Gastroesophageal sphincter (tissue), 4 donors: ENCODE measurements at places on chromosomes 2 and 18.

DNA sequence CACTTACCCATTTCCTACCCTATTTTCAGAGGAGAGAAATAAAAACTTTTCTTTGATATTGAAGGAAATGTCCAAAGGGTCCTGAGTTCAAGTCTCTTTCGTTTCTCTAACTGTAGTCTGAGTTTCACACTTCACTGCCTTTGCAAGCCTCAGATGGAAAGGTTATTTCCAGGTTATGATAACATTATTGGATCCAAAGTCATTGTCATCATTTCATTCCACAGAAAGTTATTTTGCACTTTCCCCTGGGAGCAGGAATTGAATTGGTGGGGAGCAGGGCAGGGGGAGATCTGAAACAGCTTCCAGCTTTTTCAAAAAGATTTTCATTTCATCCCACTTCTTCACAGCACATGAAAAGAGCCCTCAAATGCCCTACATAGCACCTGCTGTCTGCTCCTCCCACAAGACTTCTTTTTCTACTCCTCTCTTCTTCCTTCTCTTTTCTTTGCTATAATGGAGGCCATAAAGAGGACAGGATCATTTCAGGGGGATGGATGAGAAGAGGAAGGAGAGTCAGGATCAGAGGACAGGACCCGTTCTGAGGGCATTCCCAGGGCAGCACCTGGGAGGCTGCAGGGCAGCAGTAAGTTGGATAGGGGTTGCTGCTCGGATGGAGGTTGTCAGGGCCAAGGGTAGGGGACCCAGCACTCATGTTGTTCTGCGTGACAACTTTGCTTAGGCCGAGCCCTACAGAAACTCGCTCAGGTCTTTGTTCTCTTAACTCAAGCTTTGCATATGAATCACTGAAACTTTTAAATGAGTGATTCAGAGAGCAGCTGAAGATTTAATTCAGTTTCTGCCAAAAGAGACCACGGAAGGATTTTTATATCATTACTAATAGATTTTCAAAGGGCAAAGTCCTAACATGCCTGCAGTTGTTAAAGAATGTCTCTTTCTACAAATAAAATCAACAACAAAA lies 11.4 kb upstream of the GALNT5 start:
- no peak for ATAC-seq

GRCh38 chr2:201420442-201421113 lies 30.7 kb downstream of the TRAK2 start:
- peak; percentile 74 for ATAC-seq

DNA sequence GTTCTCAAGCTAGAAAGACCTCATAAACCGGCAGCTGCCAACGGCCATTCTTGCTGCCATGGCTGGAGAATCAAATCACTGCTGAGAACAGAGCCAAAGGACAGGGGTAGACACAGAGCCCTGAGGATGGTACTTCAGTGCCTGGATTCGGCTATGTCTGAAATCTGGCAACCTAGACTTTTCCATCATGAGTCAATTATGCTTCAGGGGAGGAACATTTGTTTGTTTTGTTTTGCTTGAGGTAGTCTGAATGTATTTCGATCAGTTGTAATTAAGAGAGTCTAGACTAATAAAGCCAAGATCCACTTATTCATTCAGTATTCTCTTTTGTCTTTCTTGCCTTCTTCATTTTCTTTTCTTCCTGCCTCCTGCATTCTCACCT lies 122.8 kb upstream of the SH3BP4 start:
- no peak for ATAC-seq

GRCh38 chr2:150169237-150169629 lies 318.2 kb downstream of the RND3 start:
- ATAC-seq, result peak; percentile 74

- ATAC-seq, result no peak
These were observed 415.5 kb downstream of the CBLN2 start for GRCh38 chr18:72128649-72129048.

DNA sequence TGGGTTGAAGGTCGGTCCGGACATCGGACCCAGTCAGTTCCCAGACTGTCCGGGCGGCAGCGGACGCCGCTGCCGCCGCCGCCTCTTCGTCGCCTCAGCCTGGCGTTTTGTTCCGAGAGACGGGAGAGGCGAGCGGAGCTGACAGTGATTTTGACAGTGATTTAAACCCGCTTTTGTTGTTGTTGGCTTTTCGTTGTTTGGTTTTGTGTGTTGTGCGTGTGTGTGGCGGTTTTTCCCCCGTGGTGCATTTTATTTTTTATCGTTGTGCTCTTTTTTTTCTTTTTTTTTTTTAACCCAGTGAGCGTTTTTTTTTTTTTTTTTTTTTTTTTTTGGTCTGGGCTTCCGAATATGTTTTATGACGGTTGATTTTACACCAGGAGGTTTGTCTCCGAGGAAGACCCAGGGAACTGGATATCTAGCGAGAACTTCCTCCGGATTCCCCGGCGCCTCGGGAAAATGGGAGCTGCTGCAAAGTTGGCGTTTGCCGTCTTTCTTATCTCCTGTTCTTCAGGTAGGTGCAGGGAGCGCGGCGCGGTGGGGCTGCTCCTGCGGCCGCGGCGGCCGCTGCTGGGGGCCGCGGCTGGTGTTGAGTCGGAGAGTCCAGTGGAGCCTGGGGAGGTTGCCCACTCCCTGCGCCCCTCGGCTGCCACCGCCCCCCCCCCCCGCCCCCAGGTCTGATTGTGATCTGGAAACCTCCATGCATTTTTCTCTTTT lies at the start of gene ACVR2A:
Gene ACVR2A, plus strand, starts transcription at position 333 of the 714 bp plus-strand sequence. Its CDS starts 124 bp downstream, at position 457.
- ATAC-seq, result peak; percentile 53

GRCh38 chr2:216169087-216169486 lies 59.9 kb downstream of the XRCC5 start:
- no peak for ATAC-seq

DNA sequence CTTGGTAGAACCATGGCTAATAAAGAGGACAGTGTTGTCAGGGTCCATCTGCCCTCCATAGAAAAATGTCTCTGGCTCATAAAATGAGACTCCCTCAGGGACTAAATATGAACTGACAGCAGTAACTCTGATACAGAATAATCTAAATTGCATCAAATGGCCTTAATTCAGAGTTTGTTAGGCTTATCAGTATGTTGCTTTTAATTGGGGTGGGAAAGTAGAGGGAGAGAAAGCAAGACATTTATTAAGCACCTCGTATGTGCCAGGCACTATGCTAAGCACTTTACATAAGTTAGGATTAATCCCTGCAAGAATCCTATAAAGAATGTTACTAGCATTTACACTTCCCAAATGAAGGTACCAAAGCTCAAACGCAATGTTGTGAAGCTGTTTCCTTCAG lies 115.2 kb downstream of the MMADHC start:
- ATAC-seq, result no peak

- no peak for ATAC-seq
These were observed 78.5 kb downstream of the CLIP4 start for GRCh38 chr2:29193681-29194080.

DNA sequence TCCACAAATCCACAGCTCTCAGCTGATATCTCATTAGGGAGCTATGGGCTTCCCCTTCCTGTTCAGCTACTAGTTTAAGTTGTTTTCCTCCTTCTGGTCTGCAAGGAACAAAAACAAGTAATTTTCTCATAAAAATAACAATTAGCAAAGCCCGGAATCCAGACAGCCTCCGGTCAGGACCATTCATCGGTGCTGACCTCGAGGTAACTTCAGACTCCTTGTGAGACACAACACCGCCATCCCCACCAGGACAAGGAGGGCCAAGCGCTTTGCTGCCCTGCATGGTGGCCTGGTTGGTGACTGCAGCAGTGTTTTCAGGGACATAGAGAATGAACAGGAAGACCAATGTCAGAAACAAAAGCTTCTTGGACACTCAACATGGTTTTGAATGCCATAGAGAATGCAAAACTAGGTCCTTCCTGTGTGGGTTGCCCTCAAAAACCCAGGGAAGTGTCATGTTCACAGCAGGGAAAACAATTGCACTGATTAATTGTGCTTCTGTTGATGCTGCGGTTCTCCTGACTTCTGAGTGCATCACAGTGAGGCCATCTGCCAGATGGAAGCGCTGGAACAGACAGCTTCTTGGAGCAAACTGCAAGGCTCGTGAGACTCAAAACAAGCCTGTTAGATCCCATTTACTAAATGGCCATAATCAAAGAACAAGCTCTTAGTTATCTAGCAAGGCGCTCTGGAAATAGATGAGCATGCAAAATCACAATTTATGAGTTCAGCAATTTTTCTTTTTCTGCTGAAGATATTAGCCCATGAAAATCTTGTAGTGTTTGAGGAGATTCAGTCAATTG lies 77.1 kb downstream of the HS1BP3 start:
- peak; percentile 40 for ATAC-seq

GRCh38 chr2:120543899-120544298 lies 191.8 kb upstream of the GLI2 start:
- peak; percentile 28 for ATAC-seq

DNA sequence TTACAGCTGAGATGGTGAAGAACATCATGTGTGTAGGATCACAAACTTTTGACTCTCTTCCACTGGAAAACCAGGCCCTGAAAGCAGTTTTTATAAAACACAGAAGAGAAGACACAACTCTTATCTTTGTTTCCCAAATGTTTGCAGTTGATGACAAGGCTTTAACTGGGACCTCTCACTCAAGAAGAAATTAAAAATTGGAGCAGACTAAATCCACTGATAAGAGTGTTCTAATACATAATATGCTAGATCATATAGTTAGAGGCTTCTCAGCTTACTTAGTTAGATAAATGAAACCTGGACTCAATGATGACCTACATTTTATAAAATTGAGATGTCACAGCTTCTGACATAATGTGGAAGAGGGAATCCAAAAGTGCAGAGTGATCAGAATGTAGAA lies 158.3 kb upstream of the WDSUB1 start:
- no peak for ATAC-seq

DNA sequence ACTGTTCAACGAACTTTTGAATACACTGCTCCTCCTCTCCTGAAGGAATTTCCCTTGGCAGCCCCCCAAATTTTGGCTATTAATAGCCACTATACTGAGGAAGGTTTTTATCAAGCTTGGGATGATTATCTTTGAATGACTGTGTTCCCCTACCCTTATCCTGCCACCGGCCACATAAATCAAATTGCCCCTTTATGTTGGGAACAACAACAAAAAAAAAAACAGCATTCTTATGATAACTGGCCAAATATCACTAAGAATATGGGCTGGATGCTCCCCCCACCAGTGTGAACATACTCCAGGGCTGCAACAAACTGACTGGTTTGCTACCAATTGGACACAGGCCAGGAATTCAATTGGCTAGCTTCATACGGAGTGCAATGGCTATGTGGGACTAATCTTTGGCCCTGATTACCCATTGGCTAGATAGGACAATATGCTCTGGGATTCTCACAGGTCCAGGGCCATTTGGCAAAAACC lies 20.6 kb downstream of the DUSP11 start:
- no peak for ATAC-seq

DNA sequence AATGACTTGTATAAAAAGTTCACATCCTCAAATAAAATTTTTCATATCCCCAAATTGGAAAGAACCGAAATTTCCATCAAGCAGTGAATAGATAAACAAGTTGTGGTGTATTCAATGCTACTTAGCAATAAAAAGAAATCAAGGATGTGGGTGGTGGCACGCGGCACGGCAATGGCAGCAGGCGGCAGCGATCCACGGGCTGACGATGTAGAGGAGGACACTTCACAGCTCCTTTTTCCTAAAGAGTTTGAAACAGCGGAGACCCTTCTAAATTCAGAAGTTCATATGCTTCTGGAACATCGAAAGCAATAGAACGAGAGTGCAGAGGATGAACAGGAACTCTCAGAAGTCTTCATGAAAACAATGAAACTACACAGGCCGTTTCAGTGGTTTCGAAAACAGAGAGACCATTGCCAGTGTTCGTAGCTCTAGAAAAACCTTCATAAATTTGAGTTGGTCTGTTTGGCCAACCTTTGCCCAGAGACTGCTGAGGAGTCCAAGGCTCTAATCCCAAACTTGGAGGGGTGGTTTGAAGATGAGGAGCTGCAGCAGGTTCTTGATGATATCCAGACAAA lies 9.8 kb upstream of the IL36A start:
- ATAC-seq, result no peak

DNA sequence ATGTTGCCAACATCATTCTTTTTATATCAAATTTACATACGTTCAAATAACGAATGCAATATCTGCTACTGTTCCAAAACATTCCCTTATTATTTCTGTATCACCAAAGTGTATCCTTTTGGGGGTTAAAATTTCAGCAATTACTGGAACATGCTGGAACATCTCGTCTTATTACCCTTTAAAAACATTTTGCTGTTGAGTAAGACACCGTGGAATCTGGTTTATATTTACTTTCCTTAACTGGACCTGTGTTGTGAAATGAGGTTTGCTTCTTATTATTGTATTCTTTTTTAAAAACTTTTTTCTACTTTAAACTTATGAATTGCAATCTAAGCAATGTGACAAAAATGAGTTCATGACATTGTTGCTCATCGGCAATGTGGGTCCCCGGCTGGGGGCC lies 87.4 kb upstream of the PTPRM start:
- peak; percentile 72 for ATAC-seq

DNA sequence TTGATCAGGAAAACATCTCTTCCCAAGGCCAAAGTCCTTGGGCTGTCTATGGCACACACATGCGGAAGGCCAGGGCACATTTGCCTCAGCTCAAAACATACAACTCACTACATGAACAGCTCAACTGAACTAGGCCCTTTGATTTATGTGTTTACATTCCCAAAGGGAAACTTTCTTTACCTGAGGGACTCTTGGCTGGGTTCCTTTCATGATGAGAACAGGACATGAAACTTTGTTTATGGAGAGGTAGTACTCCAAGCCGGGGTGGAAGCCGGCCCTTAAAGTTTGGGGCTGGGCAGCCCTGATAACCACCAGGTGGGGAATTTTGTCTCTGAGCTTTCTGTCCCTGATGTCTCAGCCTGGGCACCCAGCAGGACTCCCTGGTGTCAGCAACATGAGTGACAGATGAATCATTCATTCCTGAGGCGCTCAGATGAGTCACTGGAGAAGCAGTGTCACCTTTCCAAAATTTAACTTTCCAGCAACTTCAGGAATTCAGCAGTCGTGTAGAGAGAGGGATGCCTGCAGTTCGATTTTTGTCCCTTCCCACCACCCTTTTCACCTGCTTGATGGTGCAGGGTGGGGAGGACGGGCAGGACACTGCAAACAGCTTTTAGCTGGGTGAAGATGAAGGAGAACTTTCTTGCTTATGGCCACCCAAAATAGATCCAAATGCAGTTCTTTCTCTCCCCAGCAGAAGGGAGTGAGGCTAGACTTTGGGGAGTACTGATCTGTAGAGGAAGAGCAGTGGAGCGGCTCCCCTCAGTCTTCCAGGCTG lies 331.6 kb downstream of the DYSF start:
- no peak for ATAC-seq

DNA sequence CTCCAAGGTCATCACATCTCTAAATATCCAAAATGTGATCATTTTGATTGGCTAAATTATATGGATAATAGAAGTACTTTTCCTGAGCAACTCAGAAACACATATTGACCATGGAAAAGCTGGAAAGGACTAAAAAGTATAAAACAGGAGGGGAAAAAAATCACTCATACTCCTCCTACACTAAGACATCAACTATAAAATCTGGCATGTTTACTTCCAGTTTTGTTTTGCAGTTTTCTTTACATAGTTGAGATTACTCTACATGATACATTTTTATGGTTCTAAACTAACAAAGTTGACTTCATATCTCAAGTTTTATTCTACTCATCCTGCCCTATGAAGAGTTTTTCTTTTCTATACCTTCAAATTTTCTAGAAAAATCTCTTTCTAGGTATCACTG lies 46.0 kb upstream of the SP3 start:
- no peak for ATAC-seq
